ENCODE measurements at places on chromosomes 2 and 18.

GRCh38 chr2:39902103-39902502, 123.0 kb upstream of the THUMPD2 start:
- DNase-seq = no peak

DNA sequence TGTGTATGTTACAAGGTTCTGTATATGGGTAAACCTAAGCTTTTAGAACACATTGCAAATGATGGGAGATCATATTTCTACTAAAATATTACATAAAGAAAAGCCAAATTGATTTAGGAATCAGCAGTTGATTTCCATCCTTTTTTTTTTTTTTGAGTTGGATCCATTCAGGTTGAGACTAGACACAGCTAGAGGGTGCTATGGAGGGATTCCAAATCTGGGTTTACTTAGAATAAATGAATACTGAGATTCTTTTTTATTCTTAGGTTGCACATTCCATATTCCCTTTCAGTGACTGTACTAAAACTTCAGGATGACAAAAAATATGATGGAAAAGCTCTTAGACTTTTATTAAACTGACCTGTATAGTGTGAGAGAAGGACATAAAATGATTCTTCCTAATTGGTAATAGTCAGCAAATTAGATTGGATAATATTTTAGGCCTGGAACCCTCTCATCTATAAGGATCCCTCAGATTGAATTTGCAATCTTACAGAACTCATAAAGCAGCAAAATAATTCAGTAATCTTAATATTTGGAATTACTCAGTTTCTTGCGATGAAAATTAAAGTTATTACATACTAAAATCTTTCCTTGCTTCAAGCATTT, 183.3 kb upstream of the SESTD1 start:
- DNase-seq = no peak

- no peak for DNase-seq
These were observed 304.4 kb upstream of the HS6ST1 start for GRCh38 chr2:128622955-128623620.

GRCh38 chr18:2515908-2516625, 55.2 kb downstream of the METTL4 start:
- no peak for DNase-seq
